Esophagus squamous epithelium (tissue), 5 donors: ENCODE measurements at places on chromosomes 5 and 9.
A peak's percentile ranks its signal among the peaks of the same experiment; 100 is the strongest.

DNA sequence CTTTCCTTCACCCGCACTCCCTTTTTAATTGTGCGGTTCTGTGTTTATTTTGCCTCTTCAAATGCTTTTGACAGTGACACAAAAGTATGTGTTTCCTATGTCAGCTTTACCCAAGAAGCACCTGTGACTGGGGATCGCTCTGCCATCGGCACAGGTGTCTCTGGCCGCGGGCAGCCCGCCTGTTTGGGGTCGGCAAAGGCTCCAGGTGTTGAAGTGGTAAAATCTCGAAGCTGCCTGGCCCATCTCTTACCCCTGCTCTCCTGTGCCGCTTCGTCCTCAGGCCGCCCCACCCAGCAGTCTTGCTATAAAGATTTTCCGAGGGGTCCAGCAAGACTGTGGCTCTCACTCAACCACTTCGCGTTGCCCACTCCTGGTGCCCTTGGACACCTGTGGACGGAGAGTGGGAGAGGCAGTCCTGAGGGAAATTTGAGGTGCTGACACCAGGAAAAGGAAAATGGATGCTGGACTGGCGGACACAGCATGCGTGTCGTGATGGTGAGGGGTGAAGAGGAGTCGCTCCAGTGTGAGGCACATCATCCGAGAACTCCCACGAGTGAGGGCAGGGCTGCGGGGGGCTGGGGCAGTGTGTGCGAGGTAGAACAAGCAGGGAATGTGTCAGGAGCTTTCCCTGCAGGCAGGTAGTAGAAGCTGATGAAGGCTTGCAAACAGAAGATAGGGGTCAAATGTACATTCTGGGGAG lies 29.1 kb upstream of the CEP72 start:
- H3K36me3 ChIP-seq: no peaks in the 10 kb centered on the region
- no peak for DNase-seq
- H3K27me3 ChIP-seq: no peaks in the 10 kb centered on the region
- no peak overlapping the region for H3K4me3 ChIP-seq
- no peaks in the 10 kb centered on the region for H3K4me1 ChIP-seq

DNA sequence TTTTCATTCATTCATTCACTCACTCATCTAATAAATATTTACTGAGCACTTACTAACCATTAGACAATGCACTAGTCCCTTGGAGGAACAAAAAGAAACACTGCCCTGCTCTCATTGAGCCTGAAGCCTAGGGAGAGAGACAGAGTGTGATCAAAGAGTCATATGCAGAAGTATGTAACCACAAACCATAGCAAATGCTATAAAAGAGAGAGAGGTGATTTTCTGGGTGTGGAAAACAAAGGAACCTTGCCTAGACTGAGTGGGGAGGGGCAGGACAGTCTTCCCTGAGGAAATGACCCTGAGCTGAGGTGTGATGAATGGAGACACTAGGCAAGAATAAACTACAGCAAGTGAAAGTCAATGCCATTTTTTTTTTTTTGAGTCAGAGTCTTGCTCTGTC lies 10.8 kb upstream of the ADRA1B start:
- H3K36me3 ChIP-seq: no peaks in the 10 kb centered on the region
- no peak for DNase-seq
- H3K27me3 ChIP-seq: peaks cover 4% of the 10 kb centered on the region
- peaks cover 28% of the 10 kb centered on the region for H3K4me1 ChIP-seq
- H3K27ac ChIP-seq: no peak overlapping the region

DNA sequence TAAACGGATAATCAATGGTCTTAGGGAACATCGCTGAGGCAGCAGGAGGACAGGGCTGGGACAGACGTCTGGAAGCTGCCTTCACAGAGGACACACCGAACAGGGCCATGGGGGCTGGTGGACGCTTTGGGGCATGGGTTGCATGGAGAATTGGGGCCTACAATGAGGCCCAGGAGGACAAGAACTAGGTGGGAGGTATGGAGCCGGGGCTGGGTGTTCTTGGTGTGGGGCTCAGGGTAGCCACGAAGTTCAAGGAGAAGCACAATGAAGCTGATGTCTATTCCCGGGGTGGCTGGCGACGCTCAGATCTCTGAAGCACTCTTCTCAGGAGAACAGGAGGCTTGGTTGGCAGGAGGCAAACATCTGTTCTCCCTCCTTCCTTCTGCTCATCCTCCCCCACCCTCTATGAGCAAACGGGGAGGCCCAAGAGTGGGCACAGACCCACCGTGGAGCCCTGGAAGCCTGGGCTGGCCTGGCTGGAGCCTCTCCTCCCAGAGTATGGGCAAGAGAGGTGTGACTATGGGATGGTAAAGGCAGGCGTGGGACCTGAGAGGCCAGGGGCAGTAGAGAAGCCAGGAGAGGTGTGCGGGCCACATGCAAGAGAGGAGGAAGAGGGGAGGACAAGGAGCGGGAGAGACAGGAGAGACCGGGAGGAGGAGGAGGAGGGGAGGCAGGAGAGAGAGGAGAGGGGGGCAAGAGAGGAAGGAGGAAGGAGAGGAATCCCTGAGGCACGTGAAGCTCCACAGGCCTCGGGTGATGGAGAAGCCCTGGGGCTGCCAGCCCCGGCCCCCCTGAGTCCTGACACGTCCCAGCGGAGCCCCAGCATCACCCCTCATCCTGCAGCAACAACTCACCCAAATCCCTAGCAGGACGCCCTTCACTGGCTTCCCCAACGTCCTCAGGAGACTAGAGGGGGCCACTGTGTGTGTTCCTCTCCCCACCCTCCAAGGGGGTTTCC lies 159.1 kb downstream of the OLFM1 start:
- no peaks in the 10 kb centered on the region for H3K27me3 ChIP-seq
- DNase-seq: no peak
- no peaks in the 10 kb centered on the region for H3K36me3 ChIP-seq

DNA sequence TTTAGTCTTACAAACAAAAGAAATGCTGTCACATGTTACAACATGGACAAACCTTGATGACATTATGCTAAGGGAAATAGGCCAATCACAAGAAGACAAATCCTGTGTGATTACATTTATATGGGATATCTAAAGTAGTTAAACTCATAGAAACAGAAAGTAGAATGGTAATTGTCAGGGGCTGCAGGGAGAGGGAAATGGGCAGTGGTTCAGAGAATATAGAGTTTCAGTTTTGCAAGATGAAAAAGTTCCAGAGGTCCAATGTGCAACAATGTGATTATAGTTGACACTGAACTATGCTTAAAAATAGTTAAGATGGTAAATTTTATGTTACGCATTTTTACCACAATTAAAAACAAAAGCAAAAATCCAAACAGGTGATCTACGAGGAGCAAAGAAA lies 265.5 kb downstream of the NDUFS4 start:
- H3K4me3 ChIP-seq: no peak overlapping the region
- DNase-seq: no peak
- H3K36me3 ChIP-seq: no peaks in the 10 kb centered on the region

GRCh38 chr5:51326844-51327243 lies 56.4 kb upstream of the ISL1 start:
- H3K27ac ChIP-seq: no peak overlapping the region
- no peaks in the 10 kb centered on the region for H3K4me1 ChIP-seq
- H3K27me3 ChIP-seq: no peaks in the 10 kb centered on the region
- no peak overlapping the region for H3K4me3 ChIP-seq
- no peak for DNase-seq

DNA sequence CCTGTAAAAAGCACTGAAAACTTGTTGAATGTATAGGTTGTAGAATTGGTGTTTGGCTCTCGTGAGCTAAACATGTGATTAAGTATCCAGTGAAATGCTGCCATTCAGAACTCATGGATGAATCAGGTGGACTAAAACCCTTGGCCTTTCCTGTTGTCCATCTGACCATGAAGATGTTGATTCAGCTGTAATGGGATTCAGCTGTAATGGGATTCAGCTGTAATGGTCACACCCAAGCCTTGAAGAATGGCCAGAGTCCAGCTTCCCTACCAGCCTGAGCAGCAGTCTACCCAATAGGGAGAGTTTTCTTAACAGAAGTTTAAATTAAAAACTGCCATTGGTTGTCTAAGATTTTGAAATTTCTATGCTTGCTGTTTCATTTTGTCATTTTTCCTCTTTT lies 18.1 kb downstream of the MAMDC2 start:
- no peaks in the 10 kb centered on the region for H3K27me3 ChIP-seq
- H3K27ac ChIP-seq: peak overlapping the region; percentile 43
- H3K4me3 ChIP-seq: no peak overlapping the region
- peaks cover 12% of the 10 kb centered on the region for H3K4me1 ChIP-seq
- H3K36me3 ChIP-seq: no peaks in the 10 kb centered on the region
- no peak for DNase-seq

GRCh38 chr9:114348906-114349482 lies 19.3 kb downstream of the ORM2 start:
- peak overlapping the region; percentile 60 for H3K27ac ChIP-seq
- peaks cover 37% of the 10 kb centered on the region for H3K36me3 ChIP-seq
- peak; percentile 57 for DNase-seq
- H3K27me3 ChIP-seq: no peaks in the 10 kb centered on the region
- peaks cover 25% of the 10 kb centered on the region for H3K4me1 ChIP-seq

DNA sequence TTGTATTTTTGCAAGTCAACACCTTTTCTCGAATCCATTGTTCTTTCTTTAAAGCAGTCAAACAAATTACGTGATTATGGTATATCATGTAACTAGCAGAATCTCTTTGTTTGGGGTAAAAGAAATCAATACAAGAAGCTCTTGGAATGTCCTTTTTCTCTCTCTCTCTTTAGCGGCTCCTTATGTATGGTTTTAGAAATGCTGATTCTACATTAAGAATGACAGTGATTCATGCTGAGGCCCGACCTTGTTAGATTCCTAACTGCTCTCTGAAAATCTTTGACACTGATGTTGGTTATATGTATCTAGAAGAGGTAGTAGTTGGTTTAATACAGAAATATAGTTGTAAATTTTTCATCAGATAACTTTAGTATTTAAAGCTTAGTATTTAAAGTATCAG lies 76.4 kb downstream of the SNX24 start:
- no peaks in the 10 kb centered on the region for H3K4me1 ChIP-seq
- no peak for DNase-seq
- H3K4me3 ChIP-seq: no peak overlapping the region
- no peaks in the 10 kb centered on the region for H3K27me3 ChIP-seq

- no peaks in the 10 kb centered on the region for H3K36me3 ChIP-seq
- peaks cover 17% of the 10 kb centered on the region for H3K4me1 ChIP-seq
- H3K4me3 ChIP-seq: no peak overlapping the region
- no peak overlapping the region for H3K27ac ChIP-seq
Observed at GRCh38 chr5:173778152-173778782, 109.9 kb upstream of the CPEB4 start.

GRCh38 chr5:34854459-34855174 lies 15.7 kb downstream of the TTC23L start:
- no peaks in the 10 kb centered on the region for H3K4me1 ChIP-seq
- H3K36me3 ChIP-seq: no peaks in the 10 kb centered on the region
- H3K27me3 ChIP-seq: no peaks in the 10 kb centered on the region
